ENCODE measurements at places on chromosomes 3 and 15.

- DNase-seq, result peak; percentile 70
These were observed 74.4 kb downstream of the DLG1 start for GRCh38 chr3:197224034-197224444.

DNA sequence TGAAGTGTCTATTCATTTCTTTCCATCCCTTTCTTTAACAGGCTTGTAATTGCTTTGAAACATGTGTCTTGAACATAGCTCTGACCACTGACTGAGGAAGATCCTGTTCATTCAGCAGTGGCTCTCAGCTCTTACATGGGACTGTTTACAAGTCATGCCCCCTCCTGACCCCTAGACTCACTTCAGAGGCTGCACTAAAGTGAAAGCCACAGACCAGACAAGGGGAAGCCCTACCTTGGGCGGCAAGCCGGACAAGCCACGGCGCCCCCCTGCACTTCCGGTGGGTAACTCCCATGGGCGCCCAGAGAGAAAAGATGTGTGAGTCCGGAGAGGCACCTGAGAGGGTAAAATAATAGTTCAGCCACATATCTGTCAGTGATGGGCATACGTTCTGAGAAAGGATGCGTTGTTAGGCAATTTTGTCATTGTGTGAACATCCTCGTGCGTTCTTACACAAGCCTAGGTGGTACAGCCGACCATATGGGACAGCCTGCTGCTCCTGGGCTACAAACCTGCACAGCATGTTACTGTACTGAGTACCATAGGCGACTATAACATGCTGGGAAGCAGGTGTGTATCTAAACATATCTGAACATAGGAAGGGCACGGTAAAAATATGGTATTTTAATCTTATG is 116.2 kb downstream of the CHSY1 start:
- DNase-seq, result no peak

DNA sequence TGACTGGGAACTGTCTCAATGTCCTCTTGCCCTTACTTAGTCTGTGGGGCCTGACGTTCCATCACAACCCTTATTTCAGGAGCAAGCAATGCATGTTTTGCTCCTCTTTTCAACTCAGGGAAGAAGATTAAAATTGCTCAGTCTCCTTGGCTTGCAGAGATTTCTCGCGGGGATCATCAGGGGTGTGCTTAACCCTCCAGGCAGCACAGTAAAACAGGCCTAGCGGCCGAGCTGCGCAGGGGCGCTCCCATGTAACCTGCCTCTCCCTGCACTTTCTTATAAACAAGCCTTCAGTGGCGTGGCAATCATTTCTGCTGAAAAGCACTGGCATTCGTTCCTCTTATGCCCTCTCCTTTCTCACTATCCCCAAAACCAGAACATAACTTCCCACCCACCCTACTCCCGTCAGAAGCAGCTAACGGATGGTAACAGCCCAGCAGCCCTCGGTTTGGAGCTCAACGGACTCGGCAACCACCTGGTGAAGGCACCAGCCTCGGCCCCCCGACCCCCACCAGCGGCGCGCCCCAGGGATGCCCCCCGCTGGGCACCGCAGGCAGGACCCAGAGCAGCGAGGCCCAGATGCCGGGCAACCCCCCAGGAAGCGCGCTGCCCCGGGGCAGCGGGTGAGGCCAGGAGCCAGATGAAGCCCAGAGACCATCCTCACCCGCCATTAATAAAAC is 1.1 kb downstream of the MCF2L2 start:
- no peak for DNase-seq

DNA sequence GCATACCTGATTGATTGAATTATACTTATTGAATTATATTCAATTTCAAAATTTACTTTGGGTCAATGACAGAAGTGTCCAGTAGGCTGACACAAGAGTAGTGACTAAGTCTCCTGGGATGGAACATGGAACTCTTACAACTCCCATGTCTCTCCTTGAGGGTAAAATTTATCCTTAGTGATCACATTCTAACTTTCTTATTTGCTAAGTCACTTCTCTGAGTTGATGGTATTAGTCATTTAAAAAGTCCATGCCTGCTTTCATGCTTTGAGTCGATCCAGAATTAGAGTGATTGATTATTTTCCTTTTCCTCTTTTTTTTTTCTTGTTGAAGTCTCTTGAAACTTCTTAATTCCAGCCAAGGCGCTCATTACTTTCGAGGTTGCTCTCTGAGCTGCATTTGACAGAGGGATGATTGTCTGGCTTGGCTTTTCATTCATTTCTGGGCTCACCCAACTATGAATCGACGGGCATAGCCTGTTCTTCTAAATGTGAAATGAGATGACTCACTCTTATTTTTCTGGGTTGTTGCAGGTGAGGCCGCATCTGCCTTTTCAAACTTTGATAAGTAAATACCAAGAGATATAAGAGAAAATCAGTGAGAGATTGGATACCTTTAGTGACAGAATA is 34.9 kb downstream of the LRRC3B start:
- peak; percentile 61 for DNase-seq

- no peak for DNase-seq
These were observed 25.6 kb upstream of the ACAD9 start for GRCh38 chr3:128853826-128854225.

DNA sequence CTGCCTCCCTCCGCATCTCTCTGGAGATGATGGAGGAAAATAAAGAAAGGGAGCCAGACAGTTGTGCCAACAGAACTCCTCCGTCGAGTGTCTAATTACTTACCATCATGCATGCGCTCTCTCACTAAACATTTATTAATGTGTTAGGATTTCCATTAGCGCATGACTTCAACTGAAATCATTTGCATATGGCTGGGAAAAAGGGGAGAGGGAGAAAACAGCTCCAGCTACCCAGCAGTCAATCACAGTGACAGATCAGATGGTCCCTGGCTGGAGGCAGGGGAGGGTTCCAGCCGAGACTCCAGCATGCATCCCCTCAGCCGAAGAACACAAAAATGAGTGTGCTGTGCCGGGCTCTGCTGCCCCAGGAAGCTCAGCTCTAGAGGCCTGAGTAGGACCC is 6.8 kb upstream of the RHO start:
- DNase-seq, result no peak

GRCh38 chr3:97992547-97993173 is 20.4 kb upstream of the RIOX2 start:
- DNase-seq, result no peak

DNA sequence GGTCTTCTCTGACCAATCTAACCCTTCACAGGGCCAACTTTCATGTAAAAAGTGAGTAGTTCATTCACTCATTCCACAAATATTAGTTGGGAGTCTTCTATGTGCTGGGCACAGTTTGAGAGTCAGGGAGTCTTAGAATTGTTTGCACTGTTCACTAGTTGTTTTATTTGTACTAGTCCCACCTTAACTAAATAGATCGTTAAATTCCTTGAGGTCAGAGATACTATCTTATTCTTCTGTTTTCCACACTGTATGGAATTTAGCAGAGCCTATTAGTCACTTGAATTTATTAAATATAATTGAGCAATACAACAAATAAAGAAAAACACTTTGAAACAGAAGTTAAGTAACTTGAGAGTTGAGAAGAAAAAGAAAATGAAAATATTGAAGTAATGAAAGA is 40.8 kb upstream of the SPTSSB start:
- no peak for DNase-seq

GRCh38 chr3:127735767-127736693 is 63.3 kb downstream of the ABTB1 start:
- peak; percentile 84 for DNase-seq

DNA sequence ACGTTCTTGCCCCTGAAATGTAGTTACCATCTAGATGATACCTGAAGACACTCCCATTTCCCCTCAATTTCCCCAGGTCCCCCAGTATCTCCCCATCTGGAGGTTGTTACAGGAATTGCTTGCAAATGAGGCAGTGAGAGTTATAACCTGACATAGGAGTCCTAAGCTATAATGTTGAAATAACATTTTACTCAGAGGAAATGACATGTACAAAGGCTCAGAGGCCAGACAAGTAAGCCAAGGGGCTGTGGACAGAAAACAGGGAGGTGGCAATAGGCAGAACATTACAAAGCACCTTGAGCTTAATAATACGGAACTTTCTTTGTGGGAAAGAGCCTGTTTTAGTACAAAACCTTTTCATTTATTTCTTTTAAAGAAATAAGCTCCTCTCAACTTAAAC is 171.9 kb downstream of the FRMD5 start:
- no peak for DNase-seq

GRCh38 chr3:50947419-50947818 is 272.7 kb downstream of the DOCK3 start:
- no peak for DNase-seq

DNA sequence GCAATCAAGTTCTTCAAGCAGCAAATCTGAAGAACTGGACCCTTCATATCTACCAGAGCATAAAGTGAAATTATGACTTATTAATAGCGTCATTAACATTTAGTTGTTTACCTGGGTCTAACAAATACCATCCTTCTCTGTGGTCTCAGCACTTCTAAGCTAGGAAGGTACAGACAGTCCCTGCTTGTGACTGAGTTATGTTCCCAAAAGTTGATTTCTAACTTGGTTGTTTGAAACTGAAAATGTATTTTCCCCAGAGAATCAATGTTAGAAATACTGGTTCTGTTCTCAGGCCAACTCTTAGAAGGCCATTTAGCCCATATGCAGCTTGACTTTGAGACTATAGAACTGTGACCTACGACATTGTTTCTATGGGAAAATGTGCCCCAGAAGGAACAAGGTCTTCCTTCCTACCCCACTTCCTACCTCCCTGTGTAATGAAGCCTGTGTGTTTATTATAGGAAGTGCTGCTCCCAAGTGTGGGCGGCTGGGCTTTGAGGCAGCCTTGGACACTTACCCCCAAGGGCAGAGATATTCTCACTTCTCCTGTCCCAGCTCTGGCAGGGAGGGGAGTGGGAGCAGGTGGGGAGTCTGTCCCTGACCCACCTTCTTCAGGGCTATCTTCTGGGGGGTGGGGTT is 12.2 kb upstream of the MAPK6 start:
- DNase-seq, result no peak

GRCh38 chr3:10883478-10884234 is 67.6 kb downstream of the SLC6A11 start:
- DNase-seq, result peak; percentile 39

DNA sequence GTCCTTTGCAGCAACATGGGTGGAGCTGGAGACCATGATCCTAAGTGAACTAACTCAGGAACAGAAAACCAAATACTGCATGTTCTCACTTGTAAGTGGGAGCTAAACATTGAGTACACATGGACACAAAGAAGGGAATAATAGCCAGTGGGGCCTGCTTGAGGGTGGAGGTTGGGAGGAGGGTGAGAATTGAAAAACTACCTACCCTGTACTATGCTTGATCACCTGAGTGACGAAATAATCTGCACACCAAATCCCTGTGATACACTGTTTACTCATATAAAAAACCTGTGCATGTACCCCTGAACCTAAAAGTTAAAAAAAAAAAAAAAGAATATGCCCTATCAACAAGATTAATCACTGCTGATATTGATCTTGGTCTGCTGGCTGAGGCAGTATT is 58.7 kb upstream of the ADAMTSL3 start:
- no peak for DNase-seq

- DNase-seq, result peak; percentile 84
These were observed 187.6 kb downstream of the NLGN1 start for GRCh38 chr3:173584838-173585831.

DNA sequence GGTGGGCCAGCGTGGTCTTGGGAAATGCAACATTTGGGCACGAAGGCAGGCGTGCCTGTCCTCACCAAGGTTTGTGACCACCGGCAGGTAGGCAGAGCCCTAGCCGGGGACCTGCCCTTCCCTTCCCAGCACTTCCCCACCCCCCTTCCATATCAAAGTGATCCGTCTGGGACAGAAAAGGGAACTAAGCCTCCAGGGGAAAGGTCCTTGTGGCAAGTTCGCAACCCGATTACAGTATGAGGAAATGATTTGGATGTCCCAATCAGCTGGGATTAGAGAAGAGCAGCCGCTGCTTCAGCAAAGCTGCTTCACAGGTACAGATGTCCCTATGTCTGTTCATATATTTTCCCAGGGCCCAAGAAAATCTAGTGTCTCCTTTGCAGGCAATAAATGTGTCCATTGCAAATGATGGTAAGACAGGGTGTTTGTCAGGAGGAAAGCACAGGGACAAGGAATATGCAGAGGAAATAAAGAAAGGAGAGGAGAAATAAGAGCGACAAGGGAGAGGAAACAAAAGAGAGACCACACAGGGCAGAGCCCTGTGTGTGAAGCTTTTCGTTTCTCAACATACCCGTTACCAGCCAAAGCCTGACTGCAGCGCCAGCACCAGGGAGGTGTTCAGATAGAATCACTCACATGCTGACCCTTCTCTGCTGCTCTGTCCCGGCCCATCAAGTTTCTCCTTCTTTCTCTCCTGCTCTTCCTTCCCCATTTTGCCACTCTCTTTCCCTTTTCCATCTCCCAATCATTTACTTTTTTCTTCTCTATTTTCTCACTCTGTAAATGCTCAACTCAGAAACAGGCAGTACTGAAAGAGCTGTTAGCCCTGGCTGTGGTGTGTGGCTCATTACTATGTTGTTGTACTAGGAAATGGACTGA is 17.4 kb upstream of the SECISBP2L start:
- no peak for DNase-seq
